ENCODE measurements at places on chromosomes 4 and X. TPM values are rescaled to one million over a fixed set of nuclear protein-coding genes. Genes with fewer than 3 reads are reported as not detected.

DNA sequence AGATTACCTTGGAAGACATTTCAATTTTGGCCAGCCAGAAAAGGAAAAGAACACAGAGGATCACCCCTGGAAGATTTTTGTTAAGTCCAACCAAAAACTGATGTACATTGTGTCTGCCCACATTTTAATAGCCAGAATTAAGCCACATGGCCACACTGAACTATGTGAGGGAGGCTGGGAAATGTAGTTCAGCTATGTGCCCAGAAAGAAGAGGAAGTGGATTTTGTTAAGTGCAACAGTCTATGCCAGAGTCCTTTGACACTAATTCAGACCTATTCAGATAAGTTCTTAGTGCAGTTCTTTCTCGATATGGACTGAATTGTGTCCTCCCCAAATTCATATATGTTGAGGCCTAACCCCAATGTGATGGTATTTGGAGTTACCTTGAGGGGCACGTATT is 18.4 kb downstream of the PRPS1 start:
- DNase-seq = no peak

- no peak for DNase-seq
Observed at GRCh38 chr4:185246453-185246852, 37.1 kb downstream of the SNX25 start.

DNA sequence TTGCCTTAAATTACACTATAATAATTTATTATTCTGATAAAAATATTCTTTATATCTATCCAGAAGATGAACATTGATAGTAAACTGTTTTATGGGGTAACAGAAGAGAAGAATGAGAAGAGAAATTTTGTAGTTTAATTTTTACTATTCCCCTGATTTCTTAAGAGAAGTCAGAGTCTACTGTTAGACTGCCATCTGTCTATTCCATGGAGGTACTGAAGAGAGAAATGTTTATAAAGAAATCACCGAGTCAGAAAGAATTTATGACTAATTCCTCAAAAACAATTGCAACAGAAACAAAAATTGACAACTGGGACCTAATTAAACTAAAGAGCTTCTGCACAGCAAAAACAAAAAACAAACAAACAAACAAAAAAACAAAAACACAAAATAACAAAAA is 149.9 kb downstream of the FGF16 start:
- no peak for DNase-seq

GRCh38 chrX:65607070-65607742 is 60.2 kb upstream of the MSN start:
- no peak for DNase-seq

- no peak for DNase-seq
Observed at GRCh38 chr4:107655289-107655688, 64.7 kb downstream of the PAPSS1 start.

- no peak for DNase-seq
Observed at GRCh38 chr4:56288663-56289062, 98.6 kb downstream of the AASDH start.

DNA sequence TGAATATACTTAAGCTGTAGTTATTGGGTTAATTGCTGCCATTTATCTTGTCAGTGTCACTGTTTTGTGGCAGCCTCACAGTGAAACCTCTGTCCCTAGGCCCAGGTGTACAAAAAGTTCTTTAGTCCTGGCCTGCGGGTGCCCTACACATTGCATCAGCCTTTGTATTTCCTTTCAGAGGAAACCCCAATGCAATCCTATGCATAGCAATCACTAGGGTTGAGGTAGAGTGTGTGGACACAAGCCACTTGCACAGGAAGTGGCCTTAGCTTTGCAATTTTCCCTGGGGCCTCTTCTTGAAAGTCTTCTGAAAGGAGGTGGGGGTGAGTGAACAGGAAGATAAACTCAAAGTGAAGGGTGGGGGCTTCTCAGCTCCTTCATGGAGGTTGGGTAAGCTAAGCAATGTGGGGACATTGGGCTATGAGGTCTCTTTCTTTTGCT is 27.8 kb downstream of the VSIG4 start:
- DNase-seq = no peak

Gene ATP1B4
- total RNA-seq = not detected

Gene PTCHD1
- total RNA-seq = 1.9 TPM
